Brain pericyte (primary cell): ENCODE measurements at places on chromosomes 6 and 20.

DNA sequence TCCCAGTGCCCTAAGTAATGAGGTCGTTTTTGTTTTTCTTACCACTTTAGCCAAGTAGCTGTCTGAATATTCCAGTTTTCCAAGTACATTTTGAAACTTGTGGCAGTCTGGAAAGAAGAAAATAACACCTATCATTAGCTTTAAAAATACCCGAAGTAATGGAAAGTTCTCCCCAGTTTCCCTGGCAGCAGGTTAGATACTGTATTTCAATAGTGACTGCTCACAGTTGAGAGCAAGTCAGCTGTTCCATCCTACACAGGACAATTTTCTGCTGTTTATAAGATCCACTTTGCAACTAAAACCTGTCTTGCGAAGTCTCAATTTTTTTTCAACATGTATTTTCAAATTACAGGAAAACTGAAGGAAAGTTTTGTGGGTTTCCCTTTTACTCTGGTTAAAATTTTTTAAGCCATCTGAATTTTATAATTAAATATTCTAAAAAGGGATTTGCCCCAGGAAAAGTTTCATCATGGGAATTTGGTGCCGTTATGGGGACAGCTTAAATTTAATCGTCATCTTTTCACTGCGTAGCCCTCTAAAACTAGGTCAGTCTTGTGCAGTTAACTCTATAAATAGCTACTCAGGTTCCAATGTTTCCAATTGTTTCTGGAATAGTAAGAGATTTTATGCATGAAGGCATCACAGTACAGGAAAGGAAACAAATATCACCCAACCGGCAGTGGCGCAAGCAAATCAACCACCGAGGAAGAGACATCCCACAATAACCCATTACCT, 96.9 kb downstream of the MBOAT1 start:
- DNase-seq = no peak

DNA sequence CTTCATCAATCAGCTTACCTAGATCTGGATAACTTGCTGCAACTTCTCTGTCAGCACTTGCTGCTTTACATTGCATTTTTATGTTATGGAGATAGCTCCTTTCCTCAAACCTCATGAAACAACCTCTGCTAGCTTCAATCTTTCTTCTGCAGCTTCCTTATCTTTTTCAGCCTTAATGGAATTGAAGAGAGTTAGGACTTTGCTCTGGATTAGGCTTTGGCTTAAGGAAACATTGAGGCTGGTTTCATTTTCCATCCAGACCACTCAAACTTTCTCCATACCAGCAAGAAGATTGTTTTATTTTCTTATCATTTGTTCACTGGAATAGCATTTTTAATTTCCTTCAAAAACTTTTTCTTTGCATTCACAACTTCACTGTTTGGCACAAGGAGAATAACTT, 48.8 kb upstream of the PAK5 start:
- no peak for DNase-seq

- no peak for DNase-seq
Observed at GRCh38 chr20:53100476-53100911, 128.3 kb downstream of the TSHZ2 start.

- DNase-seq = no peak
Observed at GRCh38 chr6:33880104-33880678, 76.4 kb upstream of the MLN start.

DNA sequence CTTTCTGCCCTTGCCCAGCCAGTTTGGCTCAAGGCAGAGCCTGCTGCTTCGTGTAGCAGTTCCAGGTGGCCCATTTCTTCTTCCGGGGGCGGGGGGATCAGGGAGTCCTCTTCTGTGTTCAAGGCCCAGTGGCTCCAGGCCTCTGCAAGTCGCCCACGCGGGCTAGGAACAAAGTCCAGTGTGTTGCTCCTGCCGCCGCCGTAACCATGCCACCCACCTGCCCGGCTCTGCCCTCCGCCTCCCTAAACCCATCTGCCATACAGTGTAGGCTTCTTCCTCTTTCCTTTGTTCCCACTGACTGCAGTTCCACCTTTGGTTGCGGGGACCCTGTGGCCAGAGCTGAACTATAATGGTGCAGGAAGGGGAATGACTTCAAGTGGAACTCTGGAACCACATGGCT, 43.9 kb upstream of the SRF start:
- no peak for DNase-seq

- DNase-seq = no peak
Observed at GRCh38 chr20:19433371-19434350, 221.2 kb downstream of the SLC24A3 start.

GRCh38 chr6:134434019-134434942, 116.4 kb upstream of the SGK1 start:
- no peak for DNase-seq

DNA sequence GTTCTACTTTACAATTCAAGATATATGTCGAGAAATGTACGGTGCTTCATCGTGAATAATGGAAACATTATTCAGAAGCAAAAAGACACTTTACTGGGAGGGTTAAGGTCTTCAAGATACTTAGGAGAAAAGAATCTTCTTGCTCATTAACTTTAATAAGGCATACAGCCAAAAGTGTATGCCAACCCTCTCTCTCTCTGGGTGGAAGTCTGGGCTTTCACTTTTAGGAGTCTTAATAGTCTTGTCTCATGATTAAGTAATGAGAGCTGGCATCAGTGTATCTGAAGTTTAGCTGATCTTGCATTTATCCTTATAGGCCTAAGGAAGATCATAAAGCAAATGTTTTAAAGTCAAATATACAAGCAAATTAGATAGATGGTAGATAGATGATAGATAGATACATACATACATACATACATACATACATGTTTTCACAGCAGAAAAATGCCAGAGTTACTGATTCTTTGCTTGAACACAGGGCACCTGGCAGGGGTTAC, 21.5 kb downstream of the OLIG3 start:
- no peak for DNase-seq

DNA sequence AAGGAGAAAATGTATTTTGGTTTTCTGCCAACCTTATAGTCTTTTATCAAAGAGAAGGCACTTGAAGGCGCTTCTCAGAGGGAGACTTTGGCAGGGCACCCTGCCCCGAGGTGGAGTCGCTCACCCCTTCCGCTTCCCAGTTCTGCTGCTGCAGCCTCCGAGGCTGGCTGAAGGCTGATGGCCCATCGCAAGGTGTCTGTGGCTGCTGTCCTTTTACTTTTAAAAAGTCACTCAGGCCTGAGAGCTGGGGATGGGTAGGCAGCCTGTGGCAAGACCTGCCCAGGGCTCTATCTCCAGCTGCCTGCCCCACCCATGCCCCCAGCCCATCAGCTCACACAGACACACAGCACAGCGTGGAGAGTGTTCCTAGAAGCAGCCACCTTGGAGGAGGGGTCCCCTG, 206.6 kb upstream of the CST7 start:
- DNase-seq = no peak

DNA sequence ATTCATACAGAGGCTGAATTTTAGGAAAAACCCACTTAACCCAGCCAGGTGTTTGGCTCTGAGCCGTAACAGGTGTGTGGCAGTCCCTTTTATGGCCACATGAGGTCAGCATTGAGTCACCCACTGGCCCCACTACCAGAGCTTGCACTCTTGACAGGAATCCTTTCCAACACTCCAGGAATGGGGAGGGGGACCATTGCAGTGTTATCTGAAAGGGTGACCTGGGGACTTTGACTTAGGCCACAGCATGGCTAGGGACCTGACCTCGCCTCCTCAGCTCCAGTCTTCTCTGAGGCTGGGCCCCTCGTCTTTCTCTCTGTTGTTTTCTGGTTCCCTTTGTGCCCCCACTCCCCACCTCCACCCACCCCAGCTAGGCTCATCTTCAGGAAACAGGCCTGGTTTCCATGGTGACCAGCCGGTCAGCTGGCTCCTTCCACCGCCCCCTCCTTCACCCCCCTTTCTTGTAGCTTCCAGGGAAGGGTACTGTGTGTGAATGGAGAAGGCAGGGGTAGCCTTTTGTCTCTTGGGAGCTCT, 2.1 kb upstream of the TMEM151B start:
- no peak for DNase-seq

DNA sequence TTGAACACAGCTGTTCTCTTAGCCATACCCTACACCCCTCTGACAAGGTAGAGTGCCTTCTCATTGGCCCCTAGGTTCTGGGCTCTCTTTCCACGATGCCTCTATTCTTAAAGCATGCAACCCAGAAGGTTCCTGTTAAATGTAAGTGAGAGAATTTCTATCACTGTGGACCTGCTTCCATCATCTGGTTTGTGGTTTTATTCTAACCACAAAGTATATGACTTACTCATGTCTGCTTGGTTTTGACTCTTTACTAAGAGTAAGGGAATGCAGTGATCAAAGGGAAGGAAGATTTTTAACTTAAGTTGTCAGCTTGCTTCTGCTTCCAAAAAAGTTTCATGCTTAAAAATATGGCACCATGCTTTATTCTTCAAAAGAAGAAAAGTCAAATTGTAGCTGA, 80.2 kb downstream of the ANKEF1 start:
- no peak for DNase-seq

DNA sequence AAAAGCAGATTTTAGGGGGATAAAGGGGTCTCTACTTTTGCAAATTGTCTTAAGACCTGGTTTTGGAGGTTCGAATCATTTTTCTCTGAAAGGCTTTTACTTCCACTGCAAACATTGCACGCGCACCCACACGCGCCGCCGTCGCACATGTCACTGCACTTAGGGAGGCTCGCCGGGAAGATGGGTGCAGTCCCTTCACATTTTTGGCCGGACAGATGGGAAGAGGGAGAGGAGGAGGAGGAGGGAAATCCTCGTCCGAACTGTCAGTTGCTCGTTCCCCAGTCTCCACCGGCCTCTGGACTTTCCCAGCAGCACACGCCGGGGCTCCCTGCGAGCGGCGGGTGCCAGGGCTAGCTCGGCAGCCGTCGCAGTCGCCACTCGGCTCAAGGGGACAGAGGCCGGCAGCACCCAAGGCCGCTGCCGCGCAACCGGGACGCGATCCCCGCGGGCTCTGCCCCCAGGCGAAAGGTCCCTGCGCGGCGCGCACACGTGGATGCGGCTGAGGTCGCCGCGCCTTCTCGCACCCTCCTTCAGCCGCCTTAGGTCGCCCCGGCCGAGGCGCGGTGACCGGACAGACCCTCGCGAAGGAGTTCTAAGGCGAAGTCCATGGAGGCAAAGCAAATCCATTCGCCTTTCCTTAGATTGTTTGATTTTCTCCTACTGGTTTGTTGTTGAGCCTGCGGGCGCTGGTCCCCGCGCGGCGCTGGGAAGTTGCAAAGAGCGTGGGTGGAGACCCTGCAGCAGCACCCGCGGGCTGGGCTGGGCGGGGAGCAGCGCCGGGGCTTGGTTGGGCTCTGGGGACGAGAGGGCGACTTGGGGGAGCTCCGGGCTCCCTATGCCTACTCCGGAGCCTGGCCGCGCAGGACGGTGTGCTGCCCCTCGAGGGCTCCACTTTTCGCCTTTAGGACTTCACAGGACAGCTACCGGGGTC, 1.2 kb downstream of the MYB start:
- DNase-seq = no peak

- DNase-seq = no peak
Observed at GRCh38 chr20:14830466-14830865, 493.1 kb upstream of the FLRT3 start.

DNA sequence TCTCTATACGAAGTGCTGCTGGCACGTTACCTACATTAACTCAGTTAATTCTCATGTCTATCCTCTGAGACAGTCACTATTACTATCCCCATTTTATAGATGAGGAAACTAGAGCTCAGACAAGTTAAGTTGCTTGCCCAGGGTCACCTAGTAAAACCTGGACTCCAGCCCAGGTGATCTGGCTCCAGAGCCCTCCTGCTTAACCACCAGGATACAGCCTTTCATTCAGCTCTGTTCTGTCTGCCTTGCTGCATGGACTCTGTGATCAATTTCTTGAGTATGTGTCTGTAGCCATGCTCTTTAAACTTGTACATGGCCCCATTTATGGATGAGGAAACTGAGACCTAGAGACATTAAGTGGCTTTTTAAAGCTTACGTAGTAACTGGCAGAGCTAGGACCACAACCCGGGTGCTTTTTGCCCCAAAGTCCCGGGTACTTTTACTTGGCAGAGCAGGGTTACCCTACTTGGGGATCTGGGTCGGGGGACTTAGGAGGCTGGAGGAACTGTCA, 4.7 kb downstream of the CDKN1A start:
- DNase-seq = no peak

- DNase-seq = no peak
Observed at GRCh38 chr6:147699637-147700036, 191.1 kb downstream of the SAMD5 start.

DNA sequence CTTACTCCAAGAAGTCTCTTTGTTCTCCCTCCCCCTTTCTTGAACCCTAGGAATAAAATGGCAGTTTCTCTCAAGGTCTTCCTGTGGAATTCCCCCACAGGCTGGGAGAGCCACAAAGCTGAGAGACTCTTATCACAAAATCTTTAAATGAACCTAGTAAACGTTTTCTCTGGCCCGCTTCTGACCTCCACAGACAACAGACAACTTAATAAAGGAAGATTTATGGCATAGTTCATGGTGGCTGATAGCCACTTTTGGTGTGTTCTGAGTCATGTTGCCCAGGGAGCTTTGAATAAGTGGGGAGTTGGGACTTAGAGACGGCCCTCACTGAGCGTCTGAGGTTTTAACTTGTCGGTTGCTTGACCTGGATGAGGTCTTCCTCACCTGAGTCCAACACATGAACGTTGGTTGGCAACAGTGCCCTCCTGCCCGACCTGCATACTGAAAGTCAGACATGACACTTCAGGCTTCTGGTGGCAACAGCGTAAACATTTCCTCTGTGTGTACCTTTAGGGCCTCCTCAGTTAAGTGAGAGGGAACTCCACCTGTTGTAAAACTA, 124.1 kb downstream of the FOXO3 start:
- no peak for DNase-seq

DNA sequence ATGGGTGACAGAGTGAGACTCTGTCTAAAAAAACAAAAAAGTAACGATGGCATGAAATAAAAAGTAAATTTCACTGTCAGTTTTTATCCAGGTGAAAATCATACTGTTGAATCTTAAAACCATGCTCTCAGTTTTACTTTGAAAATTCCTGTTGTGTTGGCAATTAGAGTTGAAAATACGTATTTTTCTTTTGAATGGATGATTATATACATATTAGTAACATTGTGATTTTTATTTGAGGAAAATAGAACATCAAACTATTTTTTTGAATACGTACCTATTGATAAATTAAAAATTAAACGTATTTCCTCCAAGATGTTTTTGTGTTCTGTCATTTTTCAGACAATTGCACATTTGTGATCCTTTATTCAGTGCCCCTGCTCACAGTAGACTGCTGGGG, 14.7 kb downstream of the CEP43 start:
- DNase-seq = no peak

GRCh38 chr20:58028123-58028522, 200.3 kb downstream of the ANKRD60 start:
- DNase-seq = no peak

DNA sequence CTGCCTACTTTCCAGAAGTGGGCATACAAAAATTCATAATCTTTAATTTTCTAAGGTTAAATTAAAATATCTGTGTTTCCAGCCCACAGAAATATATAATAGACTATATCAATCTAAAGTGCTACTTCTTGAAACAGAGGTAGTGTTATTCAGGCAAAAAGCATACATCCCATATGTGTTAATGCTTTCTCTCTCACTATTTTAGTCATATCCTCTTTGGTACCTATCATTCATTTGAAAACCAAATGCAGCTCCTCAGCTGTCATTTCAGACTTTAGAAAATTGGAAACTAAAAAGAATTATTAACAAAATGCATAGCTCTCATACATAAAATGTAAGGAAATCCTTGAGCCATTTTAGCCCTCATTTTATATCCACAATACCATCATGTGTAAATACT, 925 bp downstream of the FHL5 start:
- no peak for DNase-seq
